ENCODE measurements at places on chromosomes 2 and 18.

DNA sequence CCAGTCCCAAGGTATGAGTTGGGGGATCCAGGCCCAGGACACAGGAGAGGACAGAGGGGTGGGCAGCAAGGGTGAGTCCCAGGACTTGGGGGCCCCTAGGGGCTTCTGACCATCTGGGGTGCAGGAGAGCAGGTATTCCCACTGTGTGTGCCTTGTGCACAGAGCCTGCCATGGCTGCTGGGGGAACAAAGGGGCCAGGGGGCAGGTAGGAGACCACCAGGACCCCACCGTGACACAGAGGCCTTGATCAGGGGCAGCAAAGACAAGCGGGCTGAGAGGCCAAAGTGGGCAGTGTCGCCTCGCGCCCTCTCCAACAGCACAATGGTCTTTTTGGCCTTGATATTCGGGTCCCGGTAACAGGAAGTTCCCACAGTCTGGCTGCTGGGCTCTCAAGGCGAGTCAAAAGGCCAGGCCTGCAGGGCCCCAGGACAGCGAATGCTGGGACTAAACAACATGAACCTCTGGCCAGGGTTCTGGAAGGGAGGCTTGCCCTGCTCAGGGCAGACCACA, 12.3 kb upstream of the GPR17 start:
- DNase-seq = no peak

DNA sequence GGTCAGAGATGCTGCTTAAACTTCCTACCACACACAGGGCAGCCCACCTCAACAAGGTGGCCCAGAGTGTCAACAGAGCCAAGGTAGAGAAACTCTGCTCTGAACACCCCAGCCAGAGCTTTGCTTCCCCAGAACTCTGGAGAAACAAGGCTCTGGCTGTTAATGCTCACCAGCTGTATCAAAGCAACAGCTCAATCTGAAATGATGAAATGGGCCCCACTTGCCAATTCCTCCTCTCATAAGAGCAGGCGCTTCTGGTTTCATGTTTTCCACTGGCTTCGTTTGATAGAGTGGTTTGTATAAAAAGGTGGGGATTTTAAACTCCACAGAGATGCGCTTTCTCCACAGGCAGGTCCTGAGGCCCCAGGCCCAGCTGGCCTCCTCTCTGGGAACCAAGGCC, 60.9 kb upstream of the TFCP2L1 start:
- DNase-seq = no peak

DNA sequence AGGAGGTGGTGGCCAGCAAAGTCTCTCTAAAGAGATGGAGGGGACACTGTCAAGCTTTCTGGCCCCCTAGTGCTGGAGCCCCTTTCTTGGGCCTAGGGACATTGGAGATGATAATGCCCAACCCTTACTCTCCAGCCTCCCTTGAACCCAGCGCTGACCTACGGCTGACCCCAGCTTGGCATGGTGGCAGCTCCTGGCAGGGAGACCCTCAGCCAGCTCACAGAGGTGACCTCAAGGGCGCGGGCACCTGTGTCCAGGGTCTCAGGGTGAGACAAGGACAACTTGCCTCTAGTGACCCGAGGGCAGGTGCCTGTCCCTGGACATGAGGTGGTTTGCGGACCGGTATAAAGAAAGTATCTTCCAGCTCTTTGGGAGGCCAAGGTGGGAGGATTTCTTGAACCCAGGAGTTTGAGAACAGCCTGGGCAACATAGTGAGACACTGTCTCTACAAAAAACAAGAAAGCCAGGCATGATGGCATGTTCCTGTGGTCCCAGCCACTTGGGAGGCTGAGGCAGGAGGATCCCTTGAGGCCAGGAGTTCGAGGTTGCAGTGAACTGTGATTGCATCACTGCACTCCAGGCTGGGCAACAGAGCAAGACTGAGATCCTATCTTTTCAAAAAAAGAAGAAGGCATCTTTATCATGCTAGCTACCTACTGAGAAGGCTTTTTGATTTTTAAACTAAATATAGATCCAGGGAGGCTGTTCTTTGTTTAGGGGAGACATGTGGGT, 3.3 kb upstream of the PER2 start:
- no peak for DNase-seq

DNA sequence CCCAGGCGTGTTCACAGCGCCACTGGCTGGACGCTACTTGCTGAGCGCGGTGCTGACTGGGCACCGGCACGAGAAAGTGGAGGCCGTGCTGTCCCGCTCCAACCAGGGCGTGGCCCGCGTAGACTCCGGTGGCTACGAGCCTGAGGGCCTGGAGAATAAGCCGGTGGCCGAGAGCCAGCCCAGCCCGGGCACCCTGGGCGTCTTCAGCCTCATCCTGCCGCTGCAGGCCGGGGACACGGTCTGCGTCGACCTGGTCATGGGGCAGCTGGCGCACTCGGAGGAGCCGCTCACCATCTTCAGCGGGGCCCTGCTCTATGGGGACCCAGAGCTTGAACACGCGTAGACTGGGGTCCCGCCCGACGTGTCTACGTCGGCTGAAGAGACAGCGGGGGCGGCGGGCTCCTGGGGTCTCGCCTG, 891 bp upstream of the KHK start:
- DNase-seq = peak; percentile 22

- no peak for DNase-seq
Observed at GRCh38 chr2:148675708-148676107, 31.2 kb downstream of the EPC2 start.

GRCh38 chr2:118718921-118719320, 128.5 kb downstream of the EN1 start:
- no peak for DNase-seq

DNA sequence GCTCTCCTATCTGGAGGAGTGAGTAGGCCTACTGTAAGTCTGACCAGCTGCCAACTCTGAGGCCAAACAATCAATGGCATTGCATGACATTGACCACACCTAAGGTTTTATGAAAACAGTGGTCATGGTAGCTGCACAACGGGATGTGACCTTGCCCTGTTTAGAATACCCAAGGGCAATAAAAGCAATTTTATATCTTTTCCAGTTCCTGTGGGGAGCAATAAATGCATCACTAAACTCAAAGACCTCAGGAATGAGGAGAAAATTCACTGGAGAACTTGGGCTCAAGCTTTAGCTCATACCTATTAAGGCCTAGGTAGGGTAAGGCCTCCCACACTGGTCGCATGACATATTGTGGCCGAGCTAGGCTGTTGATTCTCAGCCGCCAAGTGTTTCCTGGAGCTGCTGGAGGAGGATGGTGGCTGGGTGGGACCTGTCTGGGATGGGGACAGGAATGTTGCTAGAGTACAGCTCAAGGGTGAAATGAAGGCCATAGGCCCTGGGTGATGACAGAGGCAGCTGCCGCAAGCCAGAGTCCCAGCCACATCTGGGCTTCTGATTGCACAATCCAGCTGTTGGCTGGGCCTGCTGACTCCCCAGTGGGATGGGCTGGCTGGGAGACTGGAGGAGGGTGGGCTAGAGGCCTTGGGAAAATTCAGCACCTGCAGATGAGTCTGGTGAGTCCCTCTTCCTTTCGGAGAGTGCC, 313.7 kb downstream of the CYP26B1 start:
- DNase-seq = no peak

DNA sequence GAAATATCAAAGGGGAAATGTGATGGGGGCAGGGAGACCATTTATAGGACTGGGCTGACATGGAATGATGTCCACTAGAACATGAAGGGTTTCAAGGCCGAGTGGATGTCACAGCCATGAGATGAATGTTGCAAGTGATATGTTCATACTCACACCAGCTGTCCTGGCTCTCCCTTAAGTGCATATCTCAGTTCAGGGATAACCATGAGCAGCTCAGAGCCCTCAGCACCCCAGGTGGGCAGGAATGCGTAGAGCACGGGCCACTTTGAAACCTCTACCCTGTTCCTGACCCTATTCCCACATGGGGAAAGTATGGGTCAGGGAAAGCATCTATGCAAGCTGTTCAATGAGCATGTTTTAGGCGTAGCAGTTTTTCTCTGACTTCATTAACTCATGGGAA, 12.4 kb upstream of the EML4 start:
- DNase-seq = no peak
